ENCODE measurements at places on chromosomes 6 and 20. TPM values are rescaled to one million over a fixed set of nuclear protein-coding genes. Genes with fewer than 3 reads are reported as not detected.

BPIFA1 gene
- polyA plus RNA-seq: not detected

SLC44A4 gene
- polyA plus RNA-seq: 0.33 TPM

KCNK15 gene
- polyA plus RNA-seq: 0.76 TPM

PHACTR1 gene
- polyA plus RNA-seq: 0.41 TPM

LY6G6F gene
- not detected for polyA plus RNA-seq

TCP11 gene
- polyA plus RNA-seq: not detected

TREM2 gene
- polyA plus RNA-seq: 0.49 TPM

ZBP1 gene
- 0.25 TPM for polyA plus RNA-seq

MUC22 gene
- 5.8 TPM for polyA plus RNA-seq

GRIK2 gene
- polyA plus RNA-seq: 0.08 TPM

TDRD6 gene
- polyA plus RNA-seq: 0.41 TPM

SSTR4 gene
- not detected for polyA plus RNA-seq

FERMT1 gene
- polyA plus RNA-seq: 14.0 TPM
